ENCODE measurements at places on chromosomes 5 and 9.

- DNase-seq, result peak; percentile 98
These were observed 18.0 kb downstream of the ATOX1 start for GRCh38 chr5:151740336-151740942.

- peak; percentile 38 for DNase-seq
These were observed 15.8 kb downstream of the EXOC3 start for GRCh38 chr5:458547-459353.

DNA sequence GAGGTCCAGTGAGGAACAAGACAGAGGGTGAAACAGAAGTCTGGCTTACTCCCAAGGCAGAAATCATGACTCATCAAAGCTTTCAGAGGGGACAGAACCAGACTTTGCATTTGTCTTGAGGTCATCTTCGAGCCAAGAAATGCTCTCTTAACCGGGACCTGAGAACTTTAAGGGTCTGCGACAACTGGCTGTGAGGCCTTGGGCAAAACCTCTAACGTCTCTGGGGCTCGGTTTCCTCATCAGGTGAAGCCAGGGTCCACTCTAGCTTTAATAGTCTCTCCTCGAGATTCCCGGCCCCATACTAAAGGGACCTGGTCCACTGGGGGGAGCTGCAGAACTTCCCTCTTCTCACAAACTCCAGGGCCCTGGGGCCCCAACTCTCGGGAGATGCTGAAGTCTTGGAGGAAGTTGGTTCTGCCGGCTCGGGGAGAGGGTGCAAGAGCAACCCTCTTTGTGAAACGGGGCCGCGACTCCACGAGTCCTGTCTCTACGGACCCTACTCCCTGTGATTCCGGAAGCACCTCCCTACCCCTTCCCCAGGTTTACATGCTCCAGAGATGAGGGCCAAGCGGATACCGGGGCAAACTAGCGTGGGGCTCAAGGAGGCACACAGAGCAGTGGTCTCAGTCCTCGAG lies 2.6 kb downstream of the GLIS3 start:
- DNase-seq, result peak; percentile 93

- no peak for DNase-seq
These were observed 127.6 kb downstream of the MVB12B start for GRCh38 chr9:126454215-126454614.

GRCh38 chr5:112445626-112446350 lies 26.7 kb upstream of the EPB41L4A start:
- no peak for DNase-seq

GRCh38 chr9:23825700-23826099 lies 340 bp downstream of the ELAVL2 start:
- peak; percentile 22 for DNase-seq

DNA sequence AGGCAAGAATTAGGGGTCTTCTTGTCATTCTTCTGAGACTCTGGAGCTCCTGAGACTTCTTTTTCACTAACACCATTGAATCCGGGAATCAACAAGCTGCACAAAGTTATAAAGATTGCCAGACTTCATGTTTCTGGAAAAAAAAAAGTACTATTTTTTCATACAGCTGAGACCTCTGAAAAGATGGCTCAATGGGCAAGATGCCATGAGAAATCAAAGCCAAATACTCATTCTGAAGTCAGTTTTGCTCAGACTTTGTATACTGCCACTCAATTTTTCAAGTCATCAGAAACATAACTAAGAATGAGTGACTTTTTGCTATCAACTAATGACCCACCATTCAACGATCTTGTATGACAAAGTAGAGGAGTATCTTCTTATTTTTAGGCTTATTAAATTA lies 512.0 kb downstream of the RAB3C start:
- DNase-seq, result no peak

Data from mesenchymal stem cell (in vitro differentiated cells and primary cell).